ENCODE measurements at places on chromosomes 2 and 18. TPM values are rescaled to one million over a fixed set of nuclear protein-coding genes. Genes with fewer than 3 reads are reported as not detected.
A peak's percentile ranks its signal among the peaks of the same experiment; 100 is the strongest.

Gene CROCC2
- not detected for total RNA-seq

Gene SIGLEC15
- total RNA-seq, result not detected

Gene GAL3ST2
- total RNA-seq, result not detected

Gene TUBA4B
- not detected for total RNA-seq

Gene AKAIN1
- not detected for total RNA-seq

Gene FAM110C
- not detected for total RNA-seq

Gene KCNG3
- total RNA-seq, result 0.30 TPM

Gene MFSD2B
- total RNA-seq, result 0.24 TPM

- no peaks in the 10 kb centered on the region for H3K36me3 ChIP-seq
- no peaks in the 10 kb centered on the region for H3K4me1 ChIP-seq
- H3K27ac ChIP-seq, result no peak overlapping the region
- no peak overlapping the region for H3K4me3 ChIP-seq
Measured at GRCh38 chr2:212098966-212099365, 439.6 kb downstream of the ERBB4 start.

- no peak overlapping the region for H3K4me3 ChIP-seq
- H3K4me1 ChIP-seq, result no peaks in the 10 kb centered on the region
- H3K36me3 ChIP-seq, result no peaks in the 10 kb centered on the region
- H3K27ac ChIP-seq, result no peak overlapping the region
Measured at GRCh38 chr2:8006626-8007025, 675.2 kb upstream of the ID2 start.

DNA sequence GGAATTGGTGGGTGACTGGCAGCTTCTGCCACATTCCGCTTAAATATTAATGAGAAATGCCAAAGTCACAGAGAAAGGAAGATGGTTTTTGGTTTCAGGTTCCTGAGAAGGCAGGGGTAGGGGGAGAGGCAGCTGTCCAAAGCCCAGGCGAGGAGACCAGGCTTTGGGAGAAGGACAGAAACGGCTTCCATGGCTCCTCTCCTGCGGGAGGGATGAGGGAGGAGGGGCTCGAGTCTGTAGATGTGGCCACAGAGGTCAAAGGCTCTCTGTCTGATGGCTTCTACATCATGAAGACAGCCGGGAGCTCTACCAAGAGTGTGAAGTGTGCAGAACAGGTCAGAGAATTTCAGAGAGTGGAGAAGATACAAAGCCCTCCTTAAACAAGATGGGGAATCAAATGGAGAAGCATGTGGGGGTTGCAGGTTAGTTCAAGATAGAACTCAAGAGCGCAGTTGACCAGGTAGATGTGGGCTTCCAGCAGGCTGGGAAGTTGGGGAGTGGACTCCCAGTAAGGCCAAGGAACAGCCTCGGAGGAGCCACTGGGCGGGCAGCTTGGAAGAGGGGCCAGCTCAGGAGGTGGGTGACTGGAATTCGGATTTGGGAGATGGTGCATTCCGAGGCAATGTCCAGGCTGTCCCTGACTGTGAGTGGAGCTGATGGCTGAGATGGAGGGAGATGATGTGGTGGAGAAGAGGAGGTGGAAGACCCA, 23.8 kb upstream of the HPCAL1 start:
- no peaks in the 10 kb centered on the region for H3K36me3 ChIP-seq
- H3K27ac ChIP-seq, result no peak overlapping the region
- H3K4me3 ChIP-seq, result no peak overlapping the region
- peaks cover 9% of the 10 kb centered on the region for H3K4me1 ChIP-seq

- no peak for DNase-seq
- no peak overlapping the region for H3K27ac ChIP-seq
- no peaks in the 10 kb centered on the region for H3K4me1 ChIP-seq
- no peaks in the 10 kb centered on the region for H3K36me3 ChIP-seq
- no peak overlapping the region for H3K4me3 ChIP-seq
Measured at GRCh38 chr2:7906431-7906830, 775.4 kb upstream of the ID2 start.

DNA sequence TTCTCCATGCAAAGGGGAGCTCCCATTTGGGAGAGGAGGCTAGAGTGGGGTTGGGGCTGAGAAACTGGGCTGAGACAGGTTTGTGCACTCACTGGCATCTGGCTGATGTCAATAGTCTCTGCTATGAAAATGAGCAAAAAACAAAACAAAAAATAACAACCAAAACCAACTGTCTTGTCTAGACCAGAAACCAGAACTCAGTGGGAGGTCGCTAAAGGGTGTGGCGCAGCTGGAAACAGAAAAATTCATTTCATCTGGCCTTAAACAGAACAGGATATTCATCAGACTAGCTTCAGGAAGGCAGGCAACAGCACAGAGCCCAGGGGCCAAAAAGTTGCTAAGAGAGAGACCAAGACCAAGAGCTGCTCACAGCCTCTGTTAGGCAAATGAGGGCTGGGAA, 126.1 kb downstream of the THNSL2 start:
- no peaks in the 10 kb centered on the region for H3K36me3 ChIP-seq
- no peak overlapping the region for H3K4me3 ChIP-seq
- H3K27me3 ChIP-seq, result peaks cover 3% of the 10 kb centered on the region
- no peak overlapping the region for H3K27ac ChIP-seq

- DNase-seq, result no peak
- H3K27me3 ChIP-seq, result peaks cover 22% of the 10 kb centered on the region
- H3K4me1 ChIP-seq, result peaks cover 7% of the 10 kb centered on the region
- H3K27ac ChIP-seq, result peak overlapping the region; percentile 63
Measured at GRCh38 chr2:74552914-74553811, 579 bp downstream of the LOXL3 start.

- H3K4me3 ChIP-seq, result peak overlapping the region; percentile 71
- no peaks in the 10 kb centered on the region for H3K27me3 ChIP-seq
- peak overlapping the region; percentile 95 for H3K27ac ChIP-seq
- DNase-seq, result peak; percentile 74
Measured at GRCh38 chr2:237696461-237696860, 69.1 kb downstream of the LRRFIP1 start.

DNA sequence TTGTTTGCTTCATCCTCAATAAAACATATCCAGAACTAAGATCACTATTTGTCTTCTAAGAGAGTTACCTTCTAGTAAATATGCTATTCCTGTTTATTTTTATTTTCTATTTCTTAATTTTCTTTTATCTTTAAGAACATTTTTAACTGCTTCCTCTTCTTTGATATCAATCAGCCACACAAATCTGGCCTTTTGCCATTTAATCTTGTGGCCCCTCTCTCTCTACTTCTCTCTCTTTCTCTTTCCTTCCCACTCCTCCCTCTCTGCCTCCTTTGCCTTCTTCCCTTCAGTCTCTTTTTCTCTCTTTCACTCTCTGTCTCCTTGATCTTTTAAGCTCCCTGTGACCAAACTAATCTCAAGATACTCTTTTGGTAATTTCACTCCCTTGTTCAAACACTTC, 108.4 kb downstream of the GRB14 start:
- no peak for DNase-seq
- H3K27me3 ChIP-seq, result no peaks in the 10 kb centered on the region
- no peaks in the 10 kb centered on the region for H3K36me3 ChIP-seq
- no peaks in the 10 kb centered on the region for H3K4me1 ChIP-seq
- H3K27ac ChIP-seq, result no peak overlapping the region
- H3K4me3 ChIP-seq, result no peak overlapping the region

- no peak overlapping the region for H3K4me3 ChIP-seq
- H3K27me3 ChIP-seq, result no peaks in the 10 kb centered on the region
Measured at GRCh38 chr18:70068981-70069380, 121.3 kb upstream of the CD226 start.

GRCh38 chr2:199979832-199980628, 24.6 kb downstream of the MAIP1 start:
- H3K27ac ChIP-seq, result peak overlapping the region; percentile 14
- H3K27me3 ChIP-seq, result no peaks in the 10 kb centered on the region
- peak; percentile 92 for DNase-seq
- H3K4me1 ChIP-seq, result peaks cover 22% of the 10 kb centered on the region
- no peak overlapping the region for H3K4me3 ChIP-seq

GRCh38 chr2:232794981-232795380, 18.6 kb upstream of the KCNJ13 start:
- no peak overlapping the region for H3K4me3 ChIP-seq
- H3K27me3 ChIP-seq, result no peaks in the 10 kb centered on the region
- DNase-seq, result no peak
- H3K36me3 ChIP-seq, result peaks cover 49% of the 10 kb centered on the region
- H3K27ac ChIP-seq, result no peak overlapping the region

- no peaks in the 10 kb centered on the region for H3K36me3 ChIP-seq
- H3K4me3 ChIP-seq, result no peak overlapping the region
- H3K27ac ChIP-seq, result no peak overlapping the region
Measured at GRCh38 chr2:38113051-38113450, 37.1 kb upstream of the CYP1B1 start.

- peaks cover 31% of the 10 kb centered on the region for H3K4me1 ChIP-seq
- H3K27me3 ChIP-seq, result no peaks in the 10 kb centered on the region
- no peak overlapping the region for H3K4me3 ChIP-seq
- H3K27ac ChIP-seq, result peak overlapping the region; percentile 7
- H3K36me3 ChIP-seq, result no peaks in the 10 kb centered on the region
- DNase-seq, result no peak
Measured at GRCh38 chr2:37892436-37893114, 32.5 kb upstream of the RMDN2 start.

DNA sequence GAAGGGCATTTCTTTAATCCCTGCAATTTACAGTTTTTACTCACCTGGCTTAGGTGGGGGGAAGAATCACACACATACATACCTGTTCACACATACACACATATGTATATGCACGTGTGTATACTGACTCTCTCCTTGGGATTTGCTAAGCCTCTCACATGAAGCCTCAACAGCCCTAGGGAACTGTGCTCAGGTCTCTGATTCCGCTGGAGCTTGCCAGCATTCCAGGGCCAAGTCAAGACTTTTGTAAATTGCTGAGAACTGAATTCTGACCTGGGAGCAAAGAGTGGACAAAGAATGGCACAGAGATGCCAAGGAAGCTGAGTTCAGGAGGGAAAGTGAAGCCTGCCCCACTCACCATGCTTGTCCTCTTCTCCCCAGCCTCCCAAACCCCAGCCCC, 177.3 kb downstream of the TMEM247 start:
- no peak overlapping the region for H3K4me3 ChIP-seq
- peaks cover 5% of the 10 kb centered on the region for H3K27me3 ChIP-seq
- H3K4me1 ChIP-seq, result no peaks in the 10 kb centered on the region
- no peak for DNase-seq
- no peaks in the 10 kb centered on the region for H3K36me3 ChIP-seq

Data from activated naive CD4-positive, alpha-beta T cell treated with anti-CD3 and anti-CD28 coated beads for 36 hours (primary cell).